Left lung (tissue), 14 donors: ENCODE measurements at places on chromosomes 4 and X. TPM values are rescaled to one million over a fixed set of nuclear protein-coding genes. Genes with fewer than 3 reads are reported as not detected.

Gene NLGN3
- 5.5 TPM for polyA plus RNA-seq

Gene CNGA1
- polyA plus RNA-seq, result 1.9 TPM

- H3K36me3 ChIP-seq, result no peaks in the 10 kb centered on the region
- no peak for DNase-seq
- no peak overlapping the region for H3K27ac ChIP-seq
- H3K27me3 ChIP-seq, result no peaks in the 10 kb centered on the region
These were observed 118.3 kb upstream of the ETNPPL start for GRCh38 chr4:108881190-108881589.

Gene KLHL15
- 14.6 TPM for polyA plus RNA-seq

DNA sequence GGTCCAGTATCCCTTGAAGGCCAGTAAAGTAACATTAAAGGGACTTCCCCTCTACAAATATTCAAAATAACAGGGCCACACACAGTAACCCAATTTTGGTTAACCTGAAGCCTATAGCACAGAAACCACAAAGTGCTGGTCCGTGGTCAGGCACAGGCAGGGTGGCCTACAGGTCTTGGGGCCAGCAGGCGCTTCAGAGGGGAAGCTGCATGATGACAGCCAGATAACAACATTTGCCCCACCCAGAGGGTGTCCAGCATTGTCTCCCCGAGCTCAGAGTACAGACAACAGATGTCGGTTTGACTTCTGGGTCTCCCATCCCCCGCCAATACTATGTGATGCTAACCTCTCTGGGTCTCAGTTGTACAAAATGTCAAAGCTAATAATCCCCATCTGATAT, 51.1 kb downstream of the SH3KBP1 start:
- no peaks in the 10 kb centered on the region for H3K27me3 ChIP-seq
- no peak overlapping the region for H3K27ac ChIP-seq
- peaks cover 20% of the 10 kb centered on the region for H3K4me1 ChIP-seq
- no peak for DNase-seq
- no peaks in the 10 kb centered on the region for H3K36me3 ChIP-seq

Gene POU3F4
- not detected for polyA plus RNA-seq

Gene GABRB1
- polyA plus RNA-seq, result 0.17 TPM

- DNase-seq, result no peak
- H3K4me3 ChIP-seq, result no peak overlapping the region
- no peaks in the 10 kb centered on the region for H3K27me3 ChIP-seq
- H3K4me1 ChIP-seq, result no peaks in the 10 kb centered on the region
These were observed 75.8 kb downstream of the NUDT11 start for GRCh38 chrX:51420610-51421009.
